ENCODE measurements at places on chromosomes 7 and 10.

DNA sequence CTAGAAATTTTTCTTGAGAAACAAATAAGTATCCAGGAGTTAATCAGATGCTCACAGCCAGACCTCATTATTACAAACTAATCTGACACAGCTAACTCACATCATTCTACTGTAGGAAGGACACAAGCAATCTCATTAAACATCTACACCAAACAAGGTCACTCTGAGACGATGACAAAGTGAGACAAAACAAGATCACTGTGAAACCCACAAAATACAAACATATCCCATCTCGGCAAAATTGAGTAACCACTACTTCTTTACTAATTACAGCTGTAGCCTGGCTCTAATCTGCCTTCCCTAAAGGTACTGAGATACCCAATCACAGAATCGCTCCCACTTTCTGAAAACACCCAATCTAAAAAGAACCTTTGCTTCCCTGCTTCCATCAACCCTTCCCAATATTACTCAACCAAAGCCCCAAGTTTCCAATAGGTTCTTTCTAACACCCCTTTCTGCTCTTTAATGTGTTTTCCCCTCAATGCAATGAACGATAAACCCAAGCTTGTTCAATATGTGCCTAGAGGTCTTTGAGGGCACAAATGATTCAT is 26.9 kb downstream of the CCDC6 start:
- DNase-seq = no peak

GRCh38 chr10:104026762-104027161 is 58.9 kb downstream of the COL17A1 start:
- DNase-seq = no peak

- no peak for DNase-seq
These were observed 40.5 kb downstream of the NRBF2 start for GRCh38 chr10:63173468-63174232.

DNA sequence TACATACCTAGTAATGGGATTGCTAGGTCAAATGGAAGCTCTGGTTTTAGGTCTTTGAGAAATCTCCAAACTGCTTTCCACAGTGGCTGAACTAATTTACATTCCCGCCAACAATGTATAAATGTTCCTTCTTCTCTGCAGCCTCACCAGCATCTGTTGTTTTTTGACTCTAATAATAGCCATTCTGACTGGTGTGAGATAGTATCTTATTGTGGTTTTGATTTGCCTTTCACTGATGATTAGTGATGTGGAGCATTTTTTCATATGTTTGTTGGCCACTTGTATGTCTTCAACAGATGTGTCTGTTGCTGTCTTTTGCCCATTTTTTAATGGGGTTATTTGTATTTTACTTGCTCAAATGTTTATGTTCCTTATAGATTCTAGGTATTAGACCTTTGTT is 675.5 kb downstream of the SUGCT start:
- no peak for DNase-seq

All from HS-27A (cell line).